ENCODE measurements at places on chromosomes 13 and 19.
A peak's percentile ranks its signal among the peaks of the same experiment; 100 is the strongest.

- H3K27ac ChIP-seq: no peak overlapping the region
- no peaks in the 10 kb centered on the region for H3K4me1 ChIP-seq
- no peaks in the 10 kb centered on the region for H3K27me3 ChIP-seq
- no peak for DNase-seq
- no peaks in the 10 kb centered on the region for H3K36me3 ChIP-seq
- H3K4me3 ChIP-seq: no peak overlapping the region
These were observed 949.2 kb downstream of the TUBA3C start for GRCh38 chr13:18232298-18232993.

GRCh38 chr19:51093510-51094345 lies 11.0 kb upstream of the KLK14 start:
- H3K36me3 ChIP-seq: no peaks in the 10 kb centered on the region
- H3K4me1 ChIP-seq: no peaks in the 10 kb centered on the region
- no peak for DNase-seq
- H3K27me3 ChIP-seq: no peaks in the 10 kb centered on the region
- H3K27ac ChIP-seq: no peak overlapping the region

DNA sequence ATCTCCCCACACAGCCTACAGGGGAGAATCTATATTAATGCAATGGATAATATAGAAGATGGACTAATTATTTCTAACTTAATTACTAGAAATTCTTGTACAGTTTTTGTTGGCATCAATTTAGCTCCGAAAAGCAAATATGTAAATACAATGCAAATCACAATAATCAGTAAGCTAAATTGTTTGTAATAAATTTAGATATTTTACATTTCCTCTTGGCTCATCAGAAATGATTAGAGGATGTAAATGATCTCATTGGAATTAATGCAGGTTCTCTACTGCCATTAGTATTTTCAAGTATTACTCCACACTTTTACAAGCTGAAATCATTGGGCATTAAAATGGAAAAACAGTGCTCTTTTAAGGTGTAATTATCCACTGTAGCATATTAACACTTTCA lies 741.8 kb upstream of the MIR17HG start:
- no peak overlapping the region for H3K4me3 ChIP-seq
- no peaks in the 10 kb centered on the region for H3K36me3 ChIP-seq
- H3K27me3 ChIP-seq: no peaks in the 10 kb centered on the region
- no peak overlapping the region for H3K27ac ChIP-seq
- H3K4me1 ChIP-seq: no peaks in the 10 kb centered on the region

DNA sequence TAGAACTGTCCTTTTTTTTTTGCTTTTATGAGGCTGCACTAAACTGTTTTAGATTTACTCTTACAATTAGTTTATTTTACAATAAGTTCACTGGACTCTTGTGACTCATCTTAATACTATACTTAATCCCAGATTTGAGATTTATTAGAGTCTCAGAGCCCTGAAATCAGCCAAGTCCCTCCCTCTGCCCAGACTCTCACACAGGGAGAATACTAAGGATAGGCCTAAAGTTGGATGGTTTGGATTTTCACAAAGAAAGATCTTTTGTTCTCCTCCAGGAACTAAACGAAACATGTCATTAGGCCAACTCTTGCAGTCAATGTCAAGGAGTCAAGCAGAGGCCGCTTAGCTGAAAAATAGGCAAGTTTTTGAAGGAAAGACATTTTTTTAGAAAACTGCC lies 42.7 kb upstream of the MIR17HG start:
- H3K4me1 ChIP-seq: no peaks in the 10 kb centered on the region
- H3K27ac ChIP-seq: no peak overlapping the region
- no peaks in the 10 kb centered on the region for H3K36me3 ChIP-seq
- H3K27me3 ChIP-seq: no peaks in the 10 kb centered on the region
- DNase-seq: no peak

GRCh38 chr19:43914051-43914450 lies 21.0 kb downstream of the ZNF45 start:
- no peak for DNase-seq
- no peaks in the 10 kb centered on the region for H3K4me1 ChIP-seq
- H3K36me3 ChIP-seq: peaks cover 17% of the 10 kb centered on the region
- no peak overlapping the region for H3K4me3 ChIP-seq
- H3K27me3 ChIP-seq: no peaks in the 10 kb centered on the region
- H3K27ac ChIP-seq: no peak overlapping the region

DNA sequence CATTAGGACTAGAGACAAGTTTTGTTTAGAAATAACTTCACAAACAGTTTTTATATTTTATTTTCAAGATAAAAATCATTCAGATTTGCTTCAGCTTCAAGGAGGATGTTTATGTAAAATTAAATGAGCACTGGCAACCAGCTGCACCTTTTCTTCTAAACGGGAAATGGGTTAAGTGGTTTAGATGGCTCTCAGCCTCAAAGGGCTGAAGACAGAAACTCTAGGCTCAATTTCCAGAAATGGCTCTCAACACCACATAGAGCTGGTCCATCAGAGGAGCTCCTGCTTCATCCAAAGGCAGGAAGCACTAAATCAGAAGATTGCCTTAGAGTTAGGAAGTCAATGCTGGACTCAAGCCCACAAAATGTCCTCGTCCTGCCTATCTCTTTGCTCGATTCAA lies 74.7 kb downstream of the ZNF429 start:
- H3K27me3 ChIP-seq: no peaks in the 10 kb centered on the region
- H3K4me3 ChIP-seq: no peak overlapping the region
- H3K4me1 ChIP-seq: no peaks in the 10 kb centered on the region
- no peak for DNase-seq
- H3K36me3 ChIP-seq: no peaks in the 10 kb centered on the region
- H3K27ac ChIP-seq: no peak overlapping the region

DNA sequence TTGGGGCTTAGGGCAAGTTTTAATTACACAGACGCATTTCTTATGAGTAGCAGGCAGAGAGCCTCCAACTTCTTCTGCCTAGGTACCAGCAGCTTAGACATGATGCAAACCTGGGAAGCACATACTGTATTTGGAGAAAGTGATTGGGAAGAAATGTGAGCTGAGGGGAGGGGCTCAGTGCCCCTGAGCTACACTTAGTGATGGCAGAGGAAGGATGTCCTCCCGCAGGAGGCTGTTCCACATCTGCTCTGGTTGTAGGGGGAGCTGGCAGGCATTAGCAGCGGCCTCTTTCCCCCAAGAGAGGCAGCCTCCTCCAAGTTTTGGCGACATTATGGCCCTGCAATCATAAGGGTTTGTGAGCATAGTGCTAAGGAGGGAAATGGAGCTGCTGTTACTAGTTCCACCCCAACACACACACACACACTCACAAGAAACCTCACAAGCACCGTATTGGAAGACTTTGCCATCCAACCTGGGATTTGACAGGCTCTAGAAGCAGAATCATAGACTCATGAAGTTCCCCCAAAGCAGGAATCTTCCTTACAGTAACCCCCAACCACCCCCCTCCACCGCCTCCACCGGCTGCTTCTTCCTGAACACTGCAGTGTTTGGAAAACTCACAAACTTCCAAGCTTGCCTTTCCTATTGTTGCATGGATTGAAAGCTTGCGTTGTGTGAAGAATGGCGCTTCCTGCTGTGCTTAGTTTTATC lies 3.3 kb downstream of the ALOX5AP start:
- H3K27ac ChIP-seq: no peak overlapping the region
- no peak overlapping the region for H3K4me3 ChIP-seq
- DNase-seq: no peak
- peaks cover 46% of the 10 kb centered on the region for H3K4me1 ChIP-seq
- no peaks in the 10 kb centered on the region for H3K36me3 ChIP-seq

GRCh38 chr19:39142630-39143029 lies 17.0 kb downstream of the PAK4 start:
- H3K36me3 ChIP-seq: no peaks in the 10 kb centered on the region
- H3K4me1 ChIP-seq: no peaks in the 10 kb centered on the region
- no peaks in the 10 kb centered on the region for H3K27me3 ChIP-seq
- no peak overlapping the region for H3K27ac ChIP-seq
- no peak for DNase-seq

- no peak overlapping the region for H3K27ac ChIP-seq
- no peaks in the 10 kb centered on the region for H3K27me3 ChIP-seq
- no peaks in the 10 kb centered on the region for H3K36me3 ChIP-seq
These were observed 156.2 kb downstream of the SIPA1L3 start for GRCh38 chr19:38062959-38063761.

DNA sequence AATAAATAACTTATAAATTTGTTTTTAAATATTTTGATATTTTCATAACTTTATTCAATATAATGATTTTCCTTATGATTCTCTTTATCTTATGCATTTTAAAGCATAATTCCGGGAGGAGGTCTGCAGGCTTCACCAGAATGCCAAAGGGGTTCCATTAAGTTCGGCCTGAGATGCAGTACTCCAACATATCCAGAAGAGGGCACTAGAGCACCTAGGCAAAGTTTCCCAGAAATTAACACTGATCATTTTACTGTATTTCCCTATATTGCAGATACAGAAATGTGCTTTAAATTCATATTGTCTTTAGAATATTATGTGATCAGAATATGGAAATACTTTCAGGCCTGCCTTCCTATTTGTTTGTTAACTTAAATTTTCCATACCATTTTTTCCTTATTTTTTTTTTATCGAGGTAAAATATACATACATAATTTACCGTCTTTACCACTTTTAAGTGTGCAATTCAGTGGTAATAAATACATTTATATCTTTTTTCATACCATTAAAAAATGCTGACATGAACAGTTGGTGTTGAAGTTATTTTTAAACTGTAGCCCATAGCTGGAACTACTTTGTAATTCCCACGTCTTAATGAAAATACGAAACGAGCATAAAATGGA lies 58.9 kb upstream of the TM9SF2 start:
- H3K36me3 ChIP-seq: no peaks in the 10 kb centered on the region
- H3K4me3 ChIP-seq: no peak overlapping the region
- H3K27me3 ChIP-seq: peaks cover 35% of the 10 kb centered on the region

- peaks cover 6% of the 10 kb centered on the region for H3K4me1 ChIP-seq
- no peak overlapping the region for H3K27ac ChIP-seq
- DNase-seq: peak; percentile 83
These were observed 16.1 kb downstream of the LGALS16 start for GRCh38 chr19:39671739-39672363.

GRCh38 chr13:37899753-37900152 lies 30.2 kb upstream of the TRPC4 start:
- no peaks in the 10 kb centered on the region for H3K4me1 ChIP-seq
- H3K27ac ChIP-seq: no peak overlapping the region
- H3K4me3 ChIP-seq: no peak overlapping the region
- no peaks in the 10 kb centered on the region for H3K36me3 ChIP-seq

DNA sequence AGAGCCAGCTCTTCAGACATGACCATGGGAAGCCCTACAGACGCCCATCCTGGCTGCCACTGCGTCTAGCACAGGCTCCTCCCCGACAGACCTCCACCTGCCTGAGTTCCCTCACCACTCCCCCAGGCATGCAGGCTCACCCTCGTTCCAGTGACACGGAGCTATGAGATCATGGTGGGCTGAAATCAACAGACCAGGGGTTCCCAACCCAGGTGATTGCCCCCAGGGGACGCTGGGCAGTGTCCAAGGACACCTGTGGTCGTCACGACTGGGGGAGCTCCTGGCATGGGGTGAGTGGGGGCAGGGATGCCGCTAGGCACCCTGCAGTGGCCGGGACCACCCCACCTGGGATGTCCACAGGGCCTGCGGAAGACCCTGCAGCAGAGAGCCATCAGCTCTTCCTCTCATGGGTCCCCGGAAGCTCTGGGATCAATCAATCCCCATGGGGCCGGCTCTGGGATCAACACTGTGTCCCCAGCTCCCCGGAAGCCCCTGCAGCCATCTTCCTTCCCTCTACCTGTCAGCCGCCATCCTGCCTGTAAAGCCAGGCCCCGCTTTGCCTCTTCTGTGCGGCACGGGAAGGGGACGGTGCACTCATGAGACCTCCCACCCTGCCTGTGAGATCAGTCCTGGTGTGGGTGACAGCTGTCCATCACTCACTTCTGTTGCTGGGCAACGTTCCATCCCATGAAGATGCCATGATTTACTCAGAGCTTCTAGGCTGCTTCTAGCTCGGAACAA lies 12.8 kb upstream of the MADCAM1 start:
- peaks cover 52% of the 10 kb centered on the region for H3K27me3 ChIP-seq
- no peak for DNase-seq
- no peaks in the 10 kb centered on the region for H3K4me1 ChIP-seq
- H3K36me3 ChIP-seq: no peaks in the 10 kb centered on the region
- no peak overlapping the region for H3K4me3 ChIP-seq
- no peak overlapping the region for H3K27ac ChIP-seq

DNA sequence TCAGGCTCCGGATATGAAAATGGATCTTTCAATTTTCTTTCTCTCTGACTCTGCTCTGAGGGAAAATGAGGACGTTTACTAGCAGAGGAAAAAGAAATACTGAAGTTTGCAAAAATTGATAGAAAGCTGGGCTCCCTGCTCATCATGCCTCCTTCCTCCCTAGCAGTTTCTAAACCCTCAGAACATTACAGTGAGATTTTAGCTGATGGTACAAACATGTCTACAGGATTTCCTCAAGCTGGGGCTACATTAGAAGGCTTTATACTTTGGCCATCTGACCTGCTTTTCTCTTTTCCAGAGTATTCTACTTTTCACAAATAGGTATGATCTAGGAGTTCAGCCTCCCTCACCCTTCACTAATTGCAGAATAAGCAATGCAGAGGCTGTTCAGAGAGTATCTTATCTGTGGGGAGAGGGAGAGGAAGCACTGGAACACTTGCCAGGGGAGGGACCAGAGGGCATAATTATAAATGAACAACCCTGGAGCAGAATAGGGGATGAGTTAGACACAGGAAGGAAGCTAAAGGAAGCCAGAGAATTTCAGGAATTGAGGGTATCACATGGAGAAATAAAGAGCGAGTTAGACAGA lies 30.0 kb downstream of the CEACAM1 start:
- H3K36me3 ChIP-seq: no peaks in the 10 kb centered on the region
- no peaks in the 10 kb centered on the region for H3K27me3 ChIP-seq
- H3K4me3 ChIP-seq: peak overlapping the region; percentile 8
- peak overlapping the region; percentile 74 for H3K27ac ChIP-seq
- peak; percentile 19 for DNase-seq
- H3K4me1 ChIP-seq: peaks cover 33% of the 10 kb centered on the region

- H3K27ac ChIP-seq: no peak overlapping the region
- DNase-seq: no peak
- H3K36me3 ChIP-seq: no peaks in the 10 kb centered on the region
- no peaks in the 10 kb centered on the region for H3K4me1 ChIP-seq
These were observed 34.5 kb downstream of the SPRY2 start for GRCh38 chr13:80306337-80306972.

DNA sequence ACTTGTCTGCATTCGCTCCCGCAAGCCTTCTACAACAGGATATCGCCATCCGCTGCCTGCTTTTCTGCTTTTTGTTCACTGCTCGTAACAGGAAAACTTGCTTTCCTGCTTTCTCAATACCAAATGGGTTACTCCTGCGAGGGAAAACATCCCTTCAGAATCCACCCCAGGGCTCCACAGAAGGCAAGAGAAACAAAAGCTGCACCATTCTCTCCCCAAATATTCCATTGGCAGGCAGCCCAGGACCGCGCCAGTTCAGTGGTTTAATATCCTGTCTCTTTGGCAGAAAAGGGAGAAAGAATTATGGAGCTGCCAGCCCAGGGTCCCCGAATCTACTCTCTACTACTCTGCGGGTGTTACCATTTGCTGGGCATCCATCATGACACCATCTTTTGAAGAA lies 84.7 kb upstream of the DOCK9 start:
- no peaks in the 10 kb centered on the region for H3K27me3 ChIP-seq
- peaks cover 14% of the 10 kb centered on the region for H3K4me1 ChIP-seq
- no peak for DNase-seq
- H3K36me3 ChIP-seq: no peaks in the 10 kb centered on the region

- no peak overlapping the region for H3K4me3 ChIP-seq
- H3K4me1 ChIP-seq: no peaks in the 10 kb centered on the region
- no peak for DNase-seq
These were observed 18.3 kb upstream of the TEX29 start for GRCh38 chr13:111302045-111302726.
